ENCODE measurements at places on chromosomes 1 and 21.

DNA sequence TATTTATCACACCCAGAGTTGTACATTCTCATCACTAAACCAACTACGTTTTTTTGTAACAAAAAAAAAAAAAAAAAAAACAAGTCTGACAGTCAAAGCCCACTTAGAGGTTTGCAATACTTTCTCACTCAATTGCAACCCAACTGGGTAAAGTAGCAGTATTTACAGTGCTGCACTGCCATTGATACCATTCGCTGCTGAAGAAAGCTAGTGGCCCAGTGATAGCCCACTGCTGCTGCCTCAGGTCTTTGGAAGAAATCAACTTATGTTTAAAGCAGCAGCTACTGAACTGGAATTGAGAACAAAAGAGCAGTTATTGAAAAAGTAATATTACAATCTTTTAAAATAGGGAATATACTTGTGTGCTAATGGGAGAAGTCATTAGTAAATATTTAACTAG is 2.7 kb downstream of the HNRNPU start:
- no peak for DNase-seq

GRCh38 chr1:18870957-18871356 is 11.5 kb upstream of the TAS1R2 start:
- no peak for DNase-seq

DNA sequence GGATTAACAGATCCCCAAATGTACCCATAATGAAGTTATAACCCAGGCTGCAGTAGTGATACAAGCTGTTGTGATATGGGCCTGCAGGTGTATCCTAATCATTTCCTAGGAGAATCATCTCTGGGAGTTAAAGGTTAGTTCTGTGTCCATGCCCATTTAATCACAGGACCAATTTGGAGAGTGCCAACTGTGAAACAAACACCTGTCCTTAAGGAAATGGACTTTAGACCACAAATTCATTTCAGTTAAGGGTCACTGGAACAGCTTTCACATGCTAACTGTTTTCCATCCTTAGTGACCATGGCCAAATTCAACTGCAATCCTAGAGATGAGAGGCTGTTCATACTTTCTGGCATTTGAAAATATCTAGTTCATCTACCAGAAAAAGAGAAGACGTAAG is 160.9 kb downstream of the GPATCH2 start:
- DNase-seq, result no peak

- DNase-seq, result no peak
Measured at GRCh38 chr1:150628766-150629114, 672 bp downstream of the ENSA start.

DNA sequence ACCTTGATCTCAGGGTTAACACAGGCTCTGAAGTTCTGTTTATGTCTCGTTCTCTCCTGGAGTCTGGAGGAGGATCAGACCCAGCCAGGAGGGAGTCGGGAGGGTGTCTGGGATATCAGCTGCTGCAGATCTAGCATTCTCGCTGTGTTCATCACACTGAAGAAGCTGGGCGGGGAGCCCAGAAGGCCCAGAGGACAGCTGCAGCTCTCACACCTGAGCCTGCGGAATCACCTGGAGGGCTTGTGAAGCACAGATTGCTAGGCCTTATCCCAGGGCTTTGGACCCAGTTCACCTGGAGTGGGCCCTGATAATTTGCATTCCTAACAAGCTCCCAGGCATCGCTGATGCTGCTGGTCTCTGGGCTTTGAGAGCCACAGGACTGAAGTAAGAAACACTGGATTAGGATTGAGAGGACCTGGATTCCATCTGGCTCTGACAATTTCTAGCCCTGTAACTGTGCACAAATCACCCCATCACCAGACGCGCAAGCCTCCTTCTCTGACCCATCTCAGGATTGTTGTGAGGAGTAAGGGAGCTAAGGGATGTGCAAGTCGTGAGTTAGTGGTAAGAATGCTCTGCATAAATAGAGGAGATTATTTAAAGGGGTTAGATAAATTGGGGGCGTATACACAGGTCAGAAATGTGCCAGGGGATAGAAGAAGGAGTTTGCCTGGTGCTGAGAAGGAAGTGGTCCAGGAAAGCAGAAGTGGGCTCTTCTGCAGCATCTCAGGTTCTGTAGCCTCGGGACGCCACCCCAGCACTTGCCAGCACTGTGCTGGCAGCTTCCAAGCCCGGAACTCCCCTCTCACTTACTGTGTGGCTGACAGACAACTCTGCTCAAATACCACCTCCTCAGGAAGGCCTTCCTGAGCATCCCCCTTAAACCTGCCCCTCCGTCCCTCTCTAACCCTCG is 19.1 kb downstream of the ABCA4 start:
- DNase-seq, result no peak

GRCh38 chr1:241413386-241413785 is 56.4 kb upstream of the RGS7 start:
- no peak for DNase-seq

DNA sequence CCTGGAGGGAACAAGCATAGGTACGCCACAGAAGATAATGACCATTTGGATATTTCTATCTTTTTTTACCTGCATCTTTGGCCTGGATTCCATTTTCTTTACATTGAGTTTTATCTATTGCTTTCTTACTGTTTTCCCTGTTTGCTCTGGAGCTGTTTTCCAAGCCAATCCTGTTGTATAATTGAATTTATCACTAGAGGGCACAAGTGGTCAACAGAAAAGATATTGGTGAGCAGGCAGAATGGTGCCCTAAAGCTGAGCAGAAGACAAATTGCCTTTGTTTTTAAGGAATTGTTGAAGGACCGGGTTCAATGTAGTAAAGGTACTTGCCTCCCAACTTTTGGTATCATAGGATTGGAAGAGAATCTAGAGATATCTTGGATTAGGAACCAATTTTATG is 152.8 kb downstream of the PPP1R12B start:
- DNase-seq, result no peak

GRCh38 chr1:203126866-203127665 is 460 bp upstream of the ADORA1 start:
- DNase-seq, result no peak

GRCh38 chr1:175137369-175137768 is 55.2 kb downstream of the KIAA0040 start:
- DNase-seq, result no peak

DNA sequence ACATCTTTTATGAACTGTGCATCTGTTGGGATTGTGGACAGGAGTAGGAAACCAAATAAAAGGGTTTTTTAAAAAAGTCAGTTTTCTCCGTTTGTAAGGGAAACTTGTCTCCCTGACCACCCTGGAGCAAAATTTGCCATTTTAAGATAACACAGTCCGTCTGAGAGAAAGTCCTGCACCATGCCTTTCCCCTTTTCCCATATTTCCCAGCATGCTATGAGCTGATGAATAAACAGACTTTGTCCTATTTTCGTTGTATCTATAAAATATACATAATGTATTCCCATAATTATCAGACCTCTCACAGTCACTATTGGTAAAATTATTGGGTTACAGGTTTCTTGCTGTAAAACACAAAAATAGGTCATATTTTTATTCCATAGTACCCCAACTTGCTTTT is 1.7 kb upstream of the AKT3 start:
- no peak for DNase-seq

DNA sequence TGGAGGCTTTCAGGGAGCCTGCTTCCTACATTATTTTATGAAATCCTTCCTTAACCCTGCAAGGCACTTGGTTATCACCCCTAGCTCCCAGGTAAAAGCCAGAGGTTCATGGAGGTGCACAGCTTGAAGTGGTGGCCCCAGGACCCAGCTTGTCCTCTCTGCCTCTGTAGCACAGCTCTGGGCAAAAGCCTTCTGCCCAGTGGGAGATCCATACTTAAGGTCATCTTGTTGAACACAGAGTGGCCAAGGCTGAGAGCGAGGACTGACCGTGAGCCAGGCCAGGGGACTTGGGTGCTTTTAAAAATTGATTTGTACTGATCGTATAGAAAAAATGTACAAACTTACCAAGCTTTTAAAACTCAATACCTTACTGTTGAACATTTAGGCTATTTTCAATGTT is 33.4 kb downstream of the KCNA2 start:
- no peak for DNase-seq

- peak; percentile 33 for DNase-seq
Measured at GRCh38 chr1:32989160-32990050, 24.8 kb upstream of the RNF19B start.

- no peak for DNase-seq
Measured at GRCh38 chr1:197638316-197638715, 137.0 kb downstream of the DENND1B start.

- no peak for DNase-seq
Measured at GRCh38 chr1:78830321-78830720, 176.2 kb downstream of the ADGRL4 start.

GRCh38 chr1:15436881-15437442 is 1.3 kb upstream of the CTRC start:
- no peak for DNase-seq

DNA sequence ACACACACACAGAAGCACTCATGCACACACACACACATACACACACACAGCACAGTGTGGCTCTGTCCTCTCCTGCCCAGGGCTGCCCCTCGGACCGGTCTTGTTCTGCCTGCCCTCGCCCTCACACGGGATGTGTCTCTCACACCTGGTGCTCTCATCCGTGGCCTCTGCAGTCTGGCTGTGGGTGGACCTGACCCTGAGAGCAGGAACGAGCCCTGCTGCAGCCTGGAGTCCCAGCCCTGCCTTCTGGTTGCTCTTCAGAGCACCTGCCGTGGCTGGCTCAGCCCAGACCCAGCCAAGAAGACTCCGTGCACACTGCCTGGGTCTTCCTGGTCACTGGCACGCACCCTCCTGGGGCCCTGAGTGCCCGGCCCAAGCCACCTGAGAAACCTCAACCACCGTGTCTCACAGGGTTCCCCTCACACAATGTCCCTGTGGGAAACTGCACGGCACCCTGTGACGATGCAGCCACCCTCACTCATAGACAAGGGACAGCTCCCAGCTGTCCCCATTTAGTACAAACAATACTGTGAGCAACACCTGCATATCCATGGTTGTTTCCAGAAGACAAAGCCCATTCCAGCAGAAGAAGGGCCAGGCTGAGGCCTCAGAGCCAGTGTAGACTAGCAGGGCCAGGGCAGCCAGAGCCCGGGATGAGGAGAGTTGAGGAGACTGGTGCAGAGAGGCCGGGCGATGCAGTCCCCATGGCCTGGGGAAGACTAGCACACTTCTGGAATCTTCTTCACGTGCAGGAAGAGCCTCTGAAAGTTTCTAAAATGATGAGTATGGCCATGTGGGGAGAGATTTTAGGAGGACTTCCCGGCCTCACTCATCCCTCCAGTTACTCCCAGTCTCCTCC is 234.0 kb downstream of the NPHP4 start:
- DNase-seq, result no peak

GRCh38 chr21:36092681-36093080 is 22.9 kb downstream of the CBR1 start:
- DNase-seq, result no peak

GRCh38 chr1:11851180-11851579 is 3.6 kb upstream of the NPPA start:
- no peak for DNase-seq

GRCh38 chr21:23690316-23690715 is 1917.0 kb downstream of the MRPL39 start:
- no peak for DNase-seq

DNA sequence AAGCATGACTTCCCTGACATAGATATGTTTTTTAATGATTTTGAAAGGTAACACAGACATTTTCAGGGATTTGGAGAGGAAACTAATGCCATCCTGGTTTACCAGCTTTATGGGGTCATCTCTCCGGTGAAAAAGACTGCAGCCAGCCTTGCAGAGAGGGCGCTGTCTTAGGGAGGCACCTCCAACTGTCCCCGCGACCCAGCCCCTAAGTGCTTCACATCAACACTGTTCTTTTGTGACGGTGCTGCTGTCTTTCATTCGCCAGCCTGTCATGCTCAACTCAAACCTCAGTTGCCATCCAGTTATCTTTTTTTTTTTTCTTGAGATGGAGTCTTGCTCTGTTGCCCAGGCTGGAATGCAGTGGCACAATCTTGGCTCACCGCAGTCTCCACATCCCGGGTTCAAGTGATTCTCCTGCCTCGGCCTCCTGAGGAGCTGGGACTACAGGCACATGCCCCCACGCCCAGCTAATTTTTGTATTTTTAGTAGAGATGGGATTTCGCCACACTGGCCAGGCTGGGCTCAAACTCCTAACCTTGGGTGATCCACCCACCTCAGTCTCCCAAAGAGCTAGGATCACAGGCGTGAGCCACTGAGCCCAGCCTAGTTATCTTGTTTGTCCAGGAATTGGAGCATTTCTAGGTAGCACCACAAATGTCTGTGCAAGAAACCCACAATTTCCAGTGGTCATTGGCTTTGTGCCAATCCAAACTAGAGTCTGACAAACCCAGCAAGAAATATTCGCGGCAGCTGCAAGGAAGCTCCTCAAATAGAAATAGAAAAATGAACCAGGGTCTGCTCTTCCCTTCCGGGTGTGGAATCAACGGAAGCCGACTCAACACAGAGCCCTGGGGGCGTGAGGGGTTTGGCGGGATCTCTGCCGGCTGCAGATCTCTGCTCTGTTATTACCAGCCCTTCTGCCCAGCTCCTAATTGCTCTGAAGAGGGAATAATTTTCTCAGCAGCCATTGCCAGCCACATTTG is 24.2 kb downstream of the PDE9A start:
- DNase-seq, result no peak

DNA sequence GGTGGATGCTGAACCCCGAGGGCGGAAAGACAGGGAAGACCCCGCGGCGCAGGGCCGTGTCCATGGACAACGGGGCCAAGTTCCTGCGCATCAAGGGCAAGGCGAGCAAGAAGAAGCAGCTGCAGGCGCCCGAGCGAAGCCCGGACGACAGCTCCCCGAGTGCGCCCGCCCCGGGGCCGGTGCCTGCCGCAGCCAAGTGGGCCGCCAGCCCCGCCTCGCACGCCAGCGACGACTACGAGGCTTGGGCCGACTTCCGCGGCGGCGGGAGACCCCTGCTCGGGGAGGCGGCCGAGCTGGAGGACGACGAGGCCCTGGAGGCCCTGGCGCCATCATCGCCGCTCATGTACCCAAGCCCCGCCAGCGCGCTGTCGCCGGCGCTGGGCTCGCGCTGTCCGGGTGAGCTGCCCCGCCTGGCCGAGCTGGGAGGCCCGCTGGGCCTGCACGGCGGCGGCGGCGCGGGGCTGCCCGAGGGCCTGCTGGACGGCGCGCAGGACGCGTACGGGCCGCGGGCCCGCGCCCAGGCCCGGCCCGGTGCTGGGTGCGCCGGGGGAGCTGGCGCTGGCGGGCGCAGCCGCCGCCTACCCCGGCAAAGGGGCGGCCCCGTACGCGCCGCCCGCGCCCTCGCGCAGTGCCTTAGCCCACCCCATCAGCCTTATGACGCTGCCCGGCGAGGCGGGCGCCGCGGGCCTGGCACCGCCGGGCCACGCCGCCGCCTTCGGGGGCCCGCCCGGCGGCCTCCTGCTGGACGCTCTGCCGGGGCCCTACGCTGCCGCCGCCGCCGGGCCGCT is 20.7 kb downstream of the FOXO6 start:
- no peak for DNase-seq

GRCh38 chr1:182723200-182723599 is 38.8 kb upstream of the RGS8 start:
- DNase-seq, result no peak

GRCh38 chr1:169367096-169367685 is 406 bp downstream of the NME7 start:
- DNase-seq, result no peak

DNA sequence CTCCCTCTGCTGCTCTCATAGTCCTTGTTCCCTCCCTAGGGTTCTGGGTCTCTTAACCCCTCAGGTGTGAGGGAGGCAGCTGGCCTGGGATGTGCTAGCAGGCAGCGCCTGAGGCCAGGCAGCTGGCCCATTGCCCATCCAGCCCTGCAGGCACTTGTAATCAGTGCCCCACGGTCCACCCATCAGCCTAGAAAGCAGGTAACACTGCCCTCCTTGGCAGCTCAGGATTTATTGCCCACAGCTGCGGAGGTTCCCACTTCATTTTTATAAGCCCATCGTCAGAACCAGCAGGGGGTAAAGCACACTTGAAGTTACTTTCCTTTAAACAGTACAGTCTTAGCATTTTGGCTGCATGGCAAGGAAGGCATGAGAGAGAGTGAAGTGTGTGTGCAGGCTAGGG is 70.6 kb downstream of the TMEM53 start:
- no peak for DNase-seq
